ENCODE measurements at places on chromosomes 6 and 20. TPM values are rescaled to one million over a fixed set of nuclear protein-coding genes. Genes with fewer than 3 reads are reported as not detected.

DNA sequence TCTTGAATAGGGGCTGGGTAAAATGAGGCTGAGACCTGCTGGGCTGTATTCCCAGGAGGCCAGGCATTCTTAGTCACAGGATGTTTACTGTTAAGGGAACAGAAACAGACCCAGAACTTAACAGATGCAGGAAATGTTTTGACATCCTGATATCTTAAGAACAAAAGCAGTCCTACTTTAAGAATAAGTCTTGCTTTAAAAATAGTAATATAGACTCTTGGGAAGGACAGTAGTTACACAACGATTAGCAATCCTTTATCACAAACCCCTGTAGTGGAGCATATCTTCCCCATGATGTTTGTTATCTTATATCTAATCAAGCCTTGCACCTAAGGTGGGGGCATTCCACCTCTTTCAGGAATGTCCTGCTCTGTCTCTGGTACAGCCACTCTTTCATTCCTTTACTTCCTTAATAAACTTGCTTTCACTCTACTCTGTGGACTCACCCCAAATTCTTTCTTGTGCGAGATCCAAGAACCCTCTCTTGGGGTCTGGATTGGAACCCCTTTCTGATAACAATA, 493.7 kb upstream of the SULF2 start:
- no peak overlapping the region for H3K4me3 ChIP-seq
- H3K27me3 ChIP-seq, result no peaks in the 10 kb centered on the region
- peak; percentile 87 for DNase-seq
- H3K27ac ChIP-seq, result peak overlapping the region; percentile 78

The HECA gene
- total RNA-seq, result 16.7 TPM

The HIVEP2 gene
- total RNA-seq, result 5.2 TPM

The ABT1 gene
- total RNA-seq, result 18.5 TPM

The EPHA7 gene
- total RNA-seq, result not detected

DNA sequence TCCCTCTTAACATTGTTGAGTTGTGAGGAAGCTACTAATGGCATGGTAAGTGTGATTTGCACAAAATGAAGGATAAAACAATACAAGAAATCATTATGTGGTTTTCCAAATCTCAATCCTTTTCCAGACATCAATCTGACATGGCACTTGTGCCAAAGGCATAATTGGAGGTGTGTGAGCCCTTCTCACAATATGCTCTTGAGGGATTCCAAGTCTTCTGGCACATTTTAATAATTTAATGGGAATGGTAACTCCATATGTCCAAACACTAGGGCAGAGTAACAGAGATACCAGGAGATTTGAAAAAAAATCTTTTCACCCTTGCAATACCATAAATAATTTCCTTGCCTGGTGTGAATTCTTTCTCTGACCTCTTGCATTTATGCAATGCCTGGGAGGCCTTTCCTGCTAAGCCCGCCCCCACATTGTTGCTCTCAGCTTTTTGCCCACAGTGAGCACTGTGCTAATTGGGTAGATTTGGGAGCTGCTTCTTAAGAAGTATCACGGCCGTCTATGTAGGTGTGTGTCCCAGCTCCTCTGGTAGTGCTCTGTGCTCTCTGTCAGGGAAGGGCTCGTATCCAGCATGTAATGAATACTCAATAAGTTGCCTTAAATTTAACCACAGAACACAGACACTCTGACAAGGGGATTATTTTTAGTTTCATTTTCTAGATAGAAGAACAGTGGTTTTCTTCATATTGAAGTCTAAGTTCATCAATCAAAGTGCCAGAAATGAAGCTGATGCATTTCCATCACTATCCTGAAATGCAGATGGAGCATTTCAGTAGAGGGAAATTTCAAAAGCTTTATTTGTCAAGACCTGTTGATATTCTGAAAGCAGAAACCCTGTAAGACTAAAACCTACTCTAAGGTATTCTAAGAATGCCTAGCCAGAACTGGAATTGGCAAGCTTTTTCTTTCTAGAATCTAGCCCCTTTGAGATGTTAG, 54.4 kb upstream of the CEP85L start:
- no peaks in the 10 kb centered on the region for H3K36me3 ChIP-seq
- H3K4me1 ChIP-seq, result peaks cover 27% of the 10 kb centered on the region
- H3K27ac ChIP-seq, result peak overlapping the region; percentile 15
- DNase-seq, result peak; percentile 74
- H3K27me3 ChIP-seq, result no peaks in the 10 kb centered on the region

The SLC26A8 gene
- not detected for total RNA-seq

DNA sequence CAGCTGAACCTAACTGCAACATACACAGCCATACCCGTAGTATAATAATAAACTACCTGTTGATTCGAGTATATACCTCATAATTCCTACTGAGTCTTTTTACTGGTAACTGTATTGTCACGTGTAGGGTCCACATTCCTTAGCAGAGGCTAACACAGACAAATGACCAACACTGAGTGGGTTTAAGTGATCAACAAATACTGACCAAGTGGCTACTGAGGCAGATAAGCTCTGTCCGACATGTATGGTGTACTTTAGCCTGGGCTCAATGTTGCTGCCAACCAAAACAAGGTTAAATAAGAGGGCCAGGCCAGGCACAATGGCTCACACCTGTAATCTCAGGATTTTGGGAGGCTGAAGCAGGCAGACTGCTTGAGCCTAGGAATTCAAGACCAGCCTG, 12.7 kb downstream of the ELOVL5 start:
- H3K4me3 ChIP-seq, result no peak overlapping the region
- DNase-seq, result no peak
- peaks cover 7% of the 10 kb centered on the region for H3K4me1 ChIP-seq
- H3K27ac ChIP-seq, result no peak overlapping the region
- peaks cover 3% of the 10 kb centered on the region for H3K36me3 ChIP-seq

DNA sequence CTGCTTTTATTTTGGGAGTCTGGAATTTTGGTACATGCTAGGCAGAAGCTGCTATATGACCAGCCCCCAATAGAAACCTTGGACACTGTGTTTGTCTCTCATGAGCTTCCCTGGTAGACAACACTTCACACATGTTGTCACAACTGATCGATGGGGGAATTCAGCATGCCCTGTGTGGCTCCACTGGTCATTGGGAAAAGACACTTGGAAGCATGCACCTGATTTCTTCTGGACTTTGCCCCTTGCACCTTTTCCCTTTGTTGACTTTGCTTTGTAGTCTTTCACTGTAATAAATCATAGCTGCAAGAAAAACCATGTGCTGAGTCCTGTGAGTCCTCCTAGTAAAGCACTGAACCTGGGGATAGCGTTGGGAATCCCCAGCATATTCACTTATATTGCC, 7.9 kb upstream of the WFDC10A start:
- H3K36me3 ChIP-seq, result no peaks in the 10 kb centered on the region
- no peak overlapping the region for H3K4me3 ChIP-seq
- no peak for DNase-seq
- H3K27ac ChIP-seq, result no peak overlapping the region

DNA sequence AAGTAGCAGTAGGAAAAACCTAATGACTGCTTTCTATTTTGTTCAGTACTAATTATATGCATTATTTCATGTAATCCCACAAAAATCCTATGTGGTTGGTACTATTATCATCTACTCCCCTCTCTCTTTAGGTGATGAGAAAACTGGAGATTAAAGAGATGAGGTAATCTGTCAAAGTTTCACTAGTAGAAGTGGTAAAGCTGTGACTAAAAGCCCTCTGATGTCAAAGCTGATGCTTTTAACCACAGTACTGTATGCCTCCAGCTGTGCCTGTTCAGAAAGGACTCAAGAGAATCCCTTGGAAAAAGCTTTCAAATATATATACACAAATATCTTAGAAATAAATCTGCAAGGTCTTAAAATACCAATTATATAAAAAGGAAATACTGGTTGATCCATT, 38.0 kb downstream of the PHIP start:
- no peak overlapping the region for H3K27ac ChIP-seq
- H3K4me3 ChIP-seq, result no peak overlapping the region
- no peak for DNase-seq
- H3K4me1 ChIP-seq, result no peaks in the 10 kb centered on the region
- no peaks in the 10 kb centered on the region for H3K27me3 ChIP-seq
- H3K36me3 ChIP-seq, result peaks cover 2% of the 10 kb centered on the region

The SIGLEC1 gene
- total RNA-seq, result not detected

GRCh38 chr20:19100975-19101374, 111.5 kb upstream of the SLC24A3 start:
- DNase-seq, result no peak
- H3K4me1 ChIP-seq, result no peaks in the 10 kb centered on the region
- H3K4me3 ChIP-seq, result no peak overlapping the region
- H3K27ac ChIP-seq, result no peak overlapping the region
- H3K27me3 ChIP-seq, result no peaks in the 10 kb centered on the region

DNA sequence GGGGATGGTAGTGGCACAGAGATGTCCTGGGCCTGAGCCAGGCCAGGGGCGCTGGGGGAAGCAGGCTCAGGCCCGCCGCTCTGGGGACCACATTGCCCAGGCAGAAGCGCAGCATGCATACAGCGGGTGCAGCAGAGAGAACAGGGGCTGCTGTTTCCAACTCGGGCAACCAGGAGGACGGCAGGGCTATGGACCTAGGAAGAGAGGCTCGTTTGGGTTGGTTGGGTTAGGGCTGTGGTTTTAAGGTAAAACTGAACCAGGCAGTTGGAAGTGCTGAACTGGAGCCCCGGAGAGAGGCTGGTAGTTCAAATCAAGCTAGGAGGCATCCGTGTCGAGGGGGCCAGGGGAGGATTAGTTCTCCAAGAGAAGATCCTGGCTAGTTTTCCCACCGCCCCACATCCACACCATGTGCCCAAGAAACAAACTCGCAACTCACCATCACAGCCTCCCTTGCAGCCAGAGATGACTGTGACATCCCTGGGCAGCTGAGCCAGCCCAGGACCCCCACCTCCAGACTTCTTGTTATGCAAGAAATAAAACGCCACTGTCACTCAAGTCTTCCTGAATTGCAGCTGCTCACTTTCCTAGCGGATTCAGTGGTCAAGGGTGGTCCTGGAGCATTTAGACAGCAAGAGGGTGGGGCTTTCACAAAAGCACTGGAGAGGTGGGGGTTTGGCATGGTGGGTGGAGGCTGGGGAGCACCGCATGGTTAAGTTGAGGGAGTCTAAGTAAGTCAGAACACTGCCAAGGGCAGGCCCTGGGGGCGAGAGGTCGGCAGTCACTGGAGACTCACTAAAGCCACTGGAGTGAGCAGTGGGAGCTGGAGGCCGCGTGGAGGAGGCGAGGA, 161.2 kb downstream of the GRM4 start:
- peaks cover 4% of the 10 kb centered on the region for H3K27me3 ChIP-seq
- no peaks in the 10 kb centered on the region for H3K4me1 ChIP-seq
- H3K27ac ChIP-seq, result no peak overlapping the region
- no peak overlapping the region for H3K4me3 ChIP-seq
- DNase-seq, result no peak

DNA sequence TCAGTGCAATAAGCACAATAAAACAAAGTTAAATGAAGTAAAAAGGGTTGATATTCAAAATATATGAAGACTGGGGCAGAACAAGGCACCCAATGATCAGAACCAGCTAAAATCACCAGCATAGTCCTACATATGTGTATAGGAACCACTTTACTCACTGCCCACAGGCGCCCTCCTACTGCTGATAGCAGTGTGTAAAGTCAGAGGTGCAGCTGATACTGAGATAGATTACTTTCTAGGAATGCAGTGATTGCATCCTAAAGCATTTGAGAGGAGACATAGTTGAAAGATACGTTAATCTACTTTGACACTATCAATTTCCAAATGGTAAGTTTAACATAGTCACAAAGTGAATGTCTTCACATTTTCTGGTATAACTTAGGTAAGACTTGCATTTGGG, 161.1 kb upstream of the MCHR2 start:
- no peaks in the 10 kb centered on the region for H3K4me1 ChIP-seq
- peaks cover 2% of the 10 kb centered on the region for H3K27me3 ChIP-seq

The ZNFX1 gene
- 27.9 TPM for total RNA-seq

- peak overlapping the region; percentile 35 for H3K27ac ChIP-seq
- H3K27me3 ChIP-seq, result no peaks in the 10 kb centered on the region
- no peaks in the 10 kb centered on the region for H3K36me3 ChIP-seq
- DNase-seq, result peak; percentile 50
- peaks cover 6% of the 10 kb centered on the region for H3K4me1 ChIP-seq
Observed at GRCh38 chr6:88730611-88731011, 232.8 kb downstream of the RNGTT start.

DNA sequence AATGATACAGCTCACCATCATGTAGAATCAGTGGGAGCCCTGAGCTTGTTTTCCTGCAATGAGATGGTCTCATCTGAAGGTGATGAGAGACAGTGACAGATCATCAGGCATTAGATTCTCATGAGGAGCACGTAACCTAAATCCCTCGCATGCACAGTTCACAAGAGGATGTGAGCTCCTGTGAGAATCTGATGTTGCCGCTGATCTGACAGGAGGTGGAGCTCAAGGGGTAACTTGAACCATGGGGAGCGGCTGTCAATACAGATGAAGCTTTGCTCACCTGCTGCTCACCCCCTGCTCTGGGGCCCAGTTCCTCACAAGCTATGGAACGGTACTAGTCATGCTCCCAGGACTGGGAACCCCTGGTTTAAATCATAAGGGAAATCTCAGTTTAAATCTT, 89.2 kb downstream of the THBS2 start:
- no peak overlapping the region for H3K4me3 ChIP-seq
- no peak for DNase-seq
- H3K27ac ChIP-seq, result no peak overlapping the region
- H3K27me3 ChIP-seq, result no peaks in the 10 kb centered on the region
- H3K4me1 ChIP-seq, result no peaks in the 10 kb centered on the region

DNA sequence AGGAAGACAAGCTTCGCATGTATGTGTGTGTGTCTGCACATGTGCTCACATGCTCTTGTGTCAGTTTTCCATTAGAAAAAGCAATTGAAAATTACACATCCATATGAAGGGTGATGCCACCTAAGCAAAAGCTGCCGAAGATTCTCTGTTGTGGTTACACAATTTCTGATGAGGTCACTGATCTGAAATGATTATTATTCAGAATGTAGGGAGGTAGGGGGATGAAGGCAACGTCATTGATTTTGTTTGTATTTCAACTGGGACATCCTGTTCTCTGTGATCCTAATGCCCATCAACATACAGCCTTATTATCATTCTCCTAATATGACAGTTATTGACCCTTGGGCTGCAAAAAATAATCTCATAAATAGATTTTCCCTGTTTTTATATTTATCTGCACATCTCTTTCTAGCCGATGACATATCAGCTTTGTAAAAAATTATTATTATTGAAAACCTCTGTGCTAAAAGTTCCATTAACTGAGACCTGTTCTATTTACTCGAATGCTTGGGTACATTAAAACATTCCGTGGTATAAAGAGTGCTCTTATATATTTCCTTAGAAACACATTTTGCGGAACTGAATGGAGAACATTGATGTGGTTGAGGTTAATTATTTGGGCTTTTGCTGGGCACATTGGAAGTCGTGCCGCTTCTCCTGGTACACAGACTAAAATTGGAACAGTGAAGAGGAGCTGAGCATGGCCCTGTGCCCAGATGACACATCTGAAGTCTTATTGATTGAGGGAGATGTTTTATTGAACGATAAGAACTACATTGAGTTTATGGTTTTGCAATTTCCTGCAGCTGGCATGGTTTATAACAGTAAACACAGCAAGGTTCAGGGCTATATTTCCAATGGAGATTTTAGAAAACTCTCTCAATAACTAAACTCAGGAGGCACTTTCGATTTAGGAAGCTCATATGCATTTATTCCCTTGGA, 51.3 kb downstream of the ZNF831 start:
- H3K27ac ChIP-seq, result no peak overlapping the region
- DNase-seq, result no peak
- H3K27me3 ChIP-seq, result no peaks in the 10 kb centered on the region
- no peaks in the 10 kb centered on the region for H3K36me3 ChIP-seq
- H3K4me3 ChIP-seq, result no peak overlapping the region

- no peak for DNase-seq
- H3K4me1 ChIP-seq, result peaks cover 3% of the 10 kb centered on the region
- peaks cover 2% of the 10 kb centered on the region for H3K27me3 ChIP-seq
- no peak overlapping the region for H3K27ac ChIP-seq
- no peak overlapping the region for H3K4me3 ChIP-seq
- H3K36me3 ChIP-seq, result no peaks in the 10 kb centered on the region
Observed at GRCh38 chr6:158684745-158685324, 35.0 kb downstream of the SYTL3 start.

The FUT9 gene
- total RNA-seq, result not detected

The NRSN1 gene
- not detected for total RNA-seq

All from endothelial cell of umbilical vein (primary cell).